ENCODE measurements at places on chromosomes 5 and 9.

- peaks cover 4% of the 10 kb centered on the region for H3K4me1 ChIP-seq
- H3K27me3 ChIP-seq, result no peaks in the 10 kb centered on the region
- no peak overlapping the region for H3K4me3 ChIP-seq
- peaks cover 23% of the 10 kb centered on the region for H3K36me3 ChIP-seq
- no peak overlapping the region for H3K27ac ChIP-seq
Measured at GRCh38 chr5:177509991-177510566, 453 bp upstream of the DOK3 start.

DNA sequence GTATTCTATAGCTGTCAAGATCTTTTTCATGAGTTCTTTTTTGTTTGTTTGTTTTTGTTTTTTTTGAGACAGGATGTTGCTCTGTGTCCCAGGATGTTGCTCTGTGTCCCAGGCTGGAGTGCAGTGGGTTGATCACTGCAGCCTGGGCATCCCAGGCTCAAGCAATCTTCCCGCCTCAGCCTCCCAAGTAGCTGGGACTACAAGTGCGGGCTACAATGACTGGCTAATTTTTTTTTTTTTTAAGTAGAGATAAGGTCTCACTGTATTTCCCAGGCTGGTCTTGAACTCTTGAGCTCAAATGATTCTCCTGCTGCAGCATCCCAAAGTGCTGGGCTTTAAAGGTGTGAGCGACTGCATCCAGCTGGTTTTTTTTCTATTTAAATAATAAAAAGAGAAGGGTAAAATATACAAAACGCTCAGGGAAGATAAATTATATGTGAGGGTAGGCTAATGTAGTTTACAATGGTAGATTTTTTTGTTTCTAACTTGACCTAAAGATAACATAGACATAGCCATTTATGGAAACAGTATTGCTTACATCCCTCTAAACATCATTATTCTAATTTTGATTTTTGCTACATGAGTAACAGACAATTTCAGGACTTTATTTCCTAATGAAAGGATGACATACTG, 21.9 kb downstream of the ERBIN start:
- no peaks in the 10 kb centered on the region for H3K36me3 ChIP-seq
- H3K4me3 ChIP-seq, result no peak overlapping the region
- no peak overlapping the region for H3K27ac ChIP-seq
- peaks cover 33% of the 10 kb centered on the region for H3K4me1 ChIP-seq
- DNase-seq, result no peak

DNA sequence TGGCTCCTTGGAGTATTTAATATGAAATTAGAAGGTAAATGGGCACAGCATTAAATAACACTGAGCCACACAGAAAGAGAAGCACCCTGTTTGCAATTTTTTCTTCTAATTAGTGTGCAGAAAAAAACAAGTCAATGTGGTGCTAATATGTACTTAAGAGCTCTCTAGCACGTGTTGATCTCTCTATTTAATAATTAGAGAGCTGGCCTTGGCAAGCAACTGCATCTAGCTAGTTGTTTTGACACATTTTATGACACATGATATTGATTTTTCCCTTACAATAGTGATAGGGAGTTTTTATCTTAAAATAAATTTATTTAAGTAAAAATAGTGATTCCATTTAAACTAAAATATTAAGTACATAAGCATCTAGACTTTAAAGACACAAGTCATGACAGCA, 54.5 kb upstream of the NUDT12 start:
- no peak overlapping the region for H3K27ac ChIP-seq
- peaks cover 5% of the 10 kb centered on the region for H3K4me1 ChIP-seq
- no peaks in the 10 kb centered on the region for H3K27me3 ChIP-seq
- DNase-seq, result no peak

DNA sequence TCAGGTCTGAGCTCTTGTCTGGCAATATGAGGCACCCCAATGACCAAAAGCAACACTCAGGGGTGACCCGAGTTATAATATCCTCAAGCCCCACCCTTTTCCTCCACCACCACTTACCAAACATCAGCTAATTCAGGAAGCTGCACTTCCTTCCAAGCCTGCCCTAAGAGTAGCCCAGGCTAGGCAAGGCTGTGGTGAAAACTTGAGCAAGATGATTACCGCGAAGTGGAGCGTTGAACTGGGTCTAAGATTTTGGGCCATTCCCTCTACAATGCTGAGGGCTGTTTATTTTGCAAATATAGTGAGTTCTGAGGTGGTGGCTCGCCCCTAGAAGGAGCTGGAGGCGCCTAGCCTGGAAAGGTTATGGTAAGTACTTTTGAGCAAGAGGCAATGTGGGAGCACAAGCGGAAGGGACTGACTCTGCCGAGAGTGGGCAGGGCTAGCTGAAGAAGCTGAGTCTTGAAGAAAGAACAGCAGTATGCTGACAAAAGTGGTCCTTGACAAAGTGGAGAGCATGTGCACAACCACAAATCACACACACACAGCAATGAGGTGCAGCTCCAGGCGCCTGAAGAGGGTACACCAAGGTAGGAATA, at the start of gene HK3:
Gene HK3, minus strand, starts transcription at position 51 of the 596 bp plus-strand sequence. CDS start 3,187 bp downstream, outside the sequence.
- peaks cover 15% of the 10 kb centered on the region for H3K4me1 ChIP-seq
- H3K36me3 ChIP-seq, result peaks cover 16% of the 10 kb centered on the region
- no peaks in the 10 kb centered on the region for H3K27me3 ChIP-seq
- H3K4me3 ChIP-seq, result no peak within 1 kb of the TSS
- no peak for DNase-seq

- H3K4me3 ChIP-seq, result no peak overlapping the region
- H3K27me3 ChIP-seq, result no peaks in the 10 kb centered on the region
- no peak for DNase-seq
Measured at GRCh38 chr5:67896930-67897313, 318.6 kb upstream of the PIK3R1 start.

- DNase-seq, result no peak
- H3K4me1 ChIP-seq, result peaks cover 10% of the 10 kb centered on the region
- peak within 1 kb of the TSS; percentile 82 for H3K4me3 ChIP-seq
- peaks cover 1% of the 10 kb centered on the region for H3K36me3 ChIP-seq
- no peak within 1 kb of the TSS for H3K27ac ChIP-seq
- peaks cover 58% of the 10 kb centered on the region for H3K27me3 ChIP-seq
Measured at GRCh38 chr5:64690417-64691151, at the start of gene SHISAL2B. TSS of gene SHISAL2B (plus strand) at chr5:64690503. CDS start at chr5:64690624, 121 bp downstream.

DNA sequence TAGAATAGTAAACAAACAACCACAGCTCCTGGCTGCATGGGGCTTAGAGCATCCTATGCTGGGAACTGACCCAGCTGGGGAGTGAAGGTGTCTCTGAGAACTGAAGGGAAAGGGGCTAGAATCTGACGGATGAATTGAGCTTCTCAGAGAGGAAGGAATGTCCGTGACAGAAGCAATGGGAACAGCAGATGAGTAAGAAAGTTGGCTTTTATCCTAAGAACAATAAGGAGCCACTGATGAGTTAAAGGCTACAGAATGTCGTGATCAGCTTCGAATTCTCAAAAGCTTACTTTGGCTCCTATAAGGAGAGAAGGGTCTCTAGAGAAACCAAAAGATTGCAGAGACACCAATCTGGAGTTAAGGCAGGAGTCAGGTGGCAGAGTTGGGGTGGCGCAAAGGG, 52.6 kb downstream of the EBF1 start:
- H3K4me3 ChIP-seq, result no peak overlapping the region
- no peaks in the 10 kb centered on the region for H3K27me3 ChIP-seq
- H3K27ac ChIP-seq, result no peak overlapping the region
- no peak for DNase-seq
- peaks cover 79% of the 10 kb centered on the region for H3K4me1 ChIP-seq

DNA sequence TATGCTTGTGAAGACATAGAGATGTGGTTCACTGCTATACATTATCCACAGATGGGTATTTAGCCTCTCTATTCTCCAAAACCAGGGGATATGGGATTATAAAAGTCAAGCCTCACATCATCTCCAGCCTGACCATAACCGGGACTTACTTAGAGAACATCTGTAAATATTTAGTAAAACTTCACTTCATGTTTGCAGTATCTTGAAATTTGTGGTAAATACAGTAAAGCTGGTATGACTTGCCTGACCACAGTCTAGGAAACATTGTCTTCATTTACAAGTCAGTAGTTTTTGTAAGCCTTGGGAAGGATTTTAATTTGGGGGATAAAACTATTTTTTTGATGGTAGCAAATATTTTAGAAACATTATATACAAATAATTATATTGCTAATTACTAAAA, 64.2 kb downstream of the MAST4 start:
- H3K27ac ChIP-seq, result no peak overlapping the region
- H3K36me3 ChIP-seq, result peaks cover 3% of the 10 kb centered on the region
- H3K4me1 ChIP-seq, result peaks cover 17% of the 10 kb centered on the region
- H3K27me3 ChIP-seq, result peaks cover 11% of the 10 kb centered on the region
- DNase-seq, result no peak

- no peaks in the 10 kb centered on the region for H3K36me3 ChIP-seq
- H3K4me3 ChIP-seq, result no peak overlapping the region
- no peaks in the 10 kb centered on the region for H3K4me1 ChIP-seq
- no peak for DNase-seq
Measured at GRCh38 chr5:144511580-144512072, 341.0 kb downstream of the KCTD16 start.

- H3K4me3 ChIP-seq, result no peak overlapping the region
- H3K36me3 ChIP-seq, result no peaks in the 10 kb centered on the region
- peaks cover 21% of the 10 kb centered on the region for H3K4me1 ChIP-seq
- H3K27ac ChIP-seq, result no peak overlapping the region
- DNase-seq, result no peak
- H3K27me3 ChIP-seq, result no peaks in the 10 kb centered on the region
Measured at GRCh38 chr5:97629276-97629675, 446.2 kb upstream of the RIOK2 start.

DNA sequence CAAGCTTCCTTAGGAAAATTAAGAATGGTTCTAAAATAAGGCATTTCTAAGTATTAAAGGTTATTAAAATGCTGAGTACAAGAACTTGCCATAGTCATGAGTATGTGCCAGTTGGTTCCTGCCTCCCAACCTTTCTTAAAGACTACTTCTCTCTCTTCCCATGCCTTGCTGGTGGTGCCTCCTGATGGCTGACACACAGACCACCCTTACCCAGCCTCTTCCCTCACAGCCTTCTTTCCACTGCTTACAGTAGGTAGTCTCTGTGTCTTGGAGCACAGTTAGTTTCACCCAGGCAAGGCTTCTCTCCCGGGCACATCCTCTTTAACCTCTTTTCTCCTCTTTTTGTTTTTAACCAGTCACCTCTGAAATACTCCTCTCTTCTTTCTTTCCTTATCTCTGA, 20.6 kb upstream of the GPR150 start:
- peaks cover 7% of the 10 kb centered on the region for H3K36me3 ChIP-seq
- no peaks in the 10 kb centered on the region for H3K27me3 ChIP-seq
- no peak overlapping the region for H3K4me3 ChIP-seq
- DNase-seq, result no peak
- peaks cover 11% of the 10 kb centered on the region for H3K4me1 ChIP-seq

DNA sequence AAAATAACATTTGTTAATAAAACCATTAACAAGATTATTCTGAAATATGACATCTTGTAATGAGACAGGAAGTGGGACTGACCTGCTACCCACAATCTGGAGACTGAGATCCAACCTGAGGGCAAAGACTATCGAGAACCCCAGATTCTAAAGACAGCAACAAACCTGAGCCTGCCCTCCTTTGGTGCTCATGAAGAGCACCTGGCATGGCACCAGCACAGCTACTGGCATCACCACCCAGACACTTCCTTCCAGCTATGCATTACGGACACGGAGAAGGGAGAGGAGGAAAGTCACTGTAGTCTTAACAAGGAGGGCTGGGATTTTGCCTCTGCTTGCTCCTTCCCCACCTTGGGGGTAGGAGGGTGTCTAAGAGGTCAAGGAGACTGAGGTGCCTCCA, 105.5 kb downstream of the AUH start:
- no peak overlapping the region for H3K27ac ChIP-seq
- no peaks in the 10 kb centered on the region for H3K27me3 ChIP-seq
- no peak overlapping the region for H3K4me3 ChIP-seq
- DNase-seq, result no peak
- peaks cover 2% of the 10 kb centered on the region for H3K36me3 ChIP-seq

GRCh38 chr9:112065806-112066606, 109.1 kb downstream of the SUSD1 start:
- peak overlapping the region; percentile 71 for H3K27ac ChIP-seq
- DNase-seq, result no peak
- no peak overlapping the region for H3K4me3 ChIP-seq
- H3K36me3 ChIP-seq, result peaks cover 7% of the 10 kb centered on the region
- H3K4me1 ChIP-seq, result peaks cover 20% of the 10 kb centered on the region

DNA sequence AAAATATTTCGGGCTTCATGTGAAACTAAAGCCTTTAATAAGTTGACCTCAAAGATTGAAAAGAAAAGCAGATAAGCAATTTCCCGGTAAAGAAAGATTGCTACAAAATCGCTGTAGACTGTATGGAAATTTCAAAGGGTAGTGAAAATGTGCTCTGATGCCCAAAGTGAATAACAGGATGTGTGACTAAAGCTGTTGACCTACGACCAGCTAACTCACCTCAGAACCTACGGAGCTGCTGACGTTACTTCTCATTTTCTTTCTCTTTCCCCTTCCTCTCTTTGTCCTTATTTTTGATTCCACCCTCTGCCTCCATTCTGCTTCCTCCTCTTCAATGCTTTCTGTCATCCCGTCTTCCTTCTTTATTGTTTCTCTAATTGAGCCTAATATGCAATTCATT, 103.2 kb downstream of the PDE4D start:
- no peaks in the 10 kb centered on the region for H3K27me3 ChIP-seq
- no peaks in the 10 kb centered on the region for H3K36me3 ChIP-seq
- H3K27ac ChIP-seq, result peak overlapping the region; percentile 18
- H3K4me3 ChIP-seq, result no peak overlapping the region
- DNase-seq, result no peak

DNA sequence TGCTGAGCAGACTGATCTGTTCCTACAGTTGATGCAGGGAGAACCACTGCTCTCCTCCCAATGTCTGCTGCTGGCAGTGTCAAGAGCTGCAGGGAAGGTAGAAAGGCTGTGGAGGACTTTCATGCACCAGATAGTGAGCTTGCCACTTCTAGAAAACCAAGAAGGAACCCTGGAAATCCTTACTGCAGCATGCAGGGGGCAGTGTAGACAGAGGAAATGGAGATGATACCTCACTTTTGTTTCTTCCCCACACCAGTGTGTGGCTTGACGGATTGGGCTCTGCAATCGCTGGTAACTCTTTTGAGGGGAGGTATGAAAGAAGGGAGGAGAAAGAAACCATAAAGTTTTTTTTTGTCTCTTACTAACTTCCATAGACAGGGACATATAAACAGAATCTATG, 480.7 kb downstream of the DMAC1 start:
- H3K4me1 ChIP-seq, result no peaks in the 10 kb centered on the region
- H3K4me3 ChIP-seq, result no peak overlapping the region
- no peak overlapping the region for H3K27ac ChIP-seq
- H3K36me3 ChIP-seq, result no peaks in the 10 kb centered on the region

Measured in chondrocyte (in vitro differentiated cells).